ENCODE measurements at places on chromosomes 4 and X.

DNA sequence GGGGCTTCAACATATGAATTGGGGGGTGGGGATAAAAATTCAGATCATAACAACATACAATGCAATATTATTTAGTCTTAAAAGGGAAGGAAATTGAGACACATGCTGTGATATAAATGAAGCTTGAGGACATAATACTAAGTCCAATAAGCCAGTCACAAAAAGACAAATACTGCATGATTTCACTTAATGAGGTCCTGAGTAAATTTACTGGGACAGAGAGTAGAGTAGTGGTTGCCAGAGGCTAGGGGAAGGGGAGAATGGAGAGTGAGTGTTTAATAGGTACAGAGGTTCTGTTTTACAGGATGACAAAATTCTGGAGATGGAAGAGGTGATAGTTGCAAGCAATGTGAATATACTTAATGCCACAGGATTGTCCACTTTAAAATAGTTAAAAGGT is 89.2 kb upstream of the RAPGEF2 start:
- no peak for DNase-seq

GRCh38 chrX:119505945-119506344 is 37.7 kb downstream of the SLC25A5 start:
- no peak for DNase-seq

GRCh38 chr4:7365462-7366179 is 69.1 kb downstream of the PSAPL1 start:
- peak; percentile 74 for DNase-seq

GRCh38 chr4:85932500-85933290 is 427.2 kb downstream of the MAPK10 start:
- DNase-seq = no peak

- DNase-seq = no peak
These were observed 396.9 kb upstream of the NDST3 start for GRCh38 chr4:117637347-117637746.

GRCh38 chr4:182144626-182145333 is 98.4 kb upstream of the TENM3 start:
- DNase-seq = no peak

- no peak for DNase-seq
These were observed 126.0 kb downstream of the LDB2 start for GRCh38 chr4:16772366-16772850.

DNA sequence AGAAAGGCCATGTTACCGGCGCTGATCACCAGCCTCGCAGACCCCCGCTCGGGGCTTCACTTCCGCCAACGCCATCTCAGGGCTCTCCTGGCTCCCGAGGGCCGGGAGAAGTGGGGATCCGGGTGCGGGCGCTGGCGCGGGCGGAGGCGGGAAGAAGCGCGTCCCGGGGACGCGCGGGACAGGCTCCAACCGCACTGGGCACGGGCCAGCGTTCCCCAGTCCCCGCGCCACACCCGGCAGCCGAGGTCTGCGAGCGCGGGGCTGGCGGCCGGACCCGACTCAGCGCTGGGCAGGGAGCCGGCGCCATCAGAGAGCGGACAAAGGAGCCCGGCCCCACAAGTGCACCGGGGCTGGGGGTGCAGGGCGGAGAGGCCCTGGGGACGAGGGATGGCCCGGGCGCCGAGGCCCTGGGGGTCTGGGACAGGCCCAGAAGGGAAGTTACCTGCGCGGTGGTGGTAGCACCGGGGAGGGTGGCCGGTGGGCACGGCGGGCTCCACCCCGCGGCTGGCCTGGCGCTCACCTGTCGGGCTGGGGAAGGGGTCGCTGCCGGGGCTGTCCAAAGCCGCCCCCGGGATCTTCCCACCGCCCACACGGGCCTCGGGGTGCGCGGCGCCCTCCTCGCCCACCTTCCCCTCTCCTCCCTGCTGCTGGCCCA is 449 bp downstream of the CTPS2 start:
- no peak for DNase-seq

DNA sequence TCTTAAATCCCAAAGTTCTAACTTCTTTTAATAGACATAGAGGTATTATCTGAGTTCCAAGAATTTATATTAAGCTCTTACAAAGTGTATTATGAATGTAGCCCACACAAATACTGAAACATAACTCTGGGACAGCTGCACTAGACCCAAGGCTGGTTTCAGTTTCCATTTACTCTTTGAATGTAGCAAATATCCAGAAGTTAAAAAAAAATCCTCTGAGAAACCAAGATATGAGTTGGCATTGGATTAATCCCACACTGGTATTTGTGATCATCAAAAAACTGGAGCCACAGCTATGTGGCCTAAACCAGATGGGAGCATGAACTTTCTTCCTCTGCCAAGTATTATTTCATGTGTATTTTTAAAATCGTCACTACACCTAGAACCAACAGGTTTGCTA is 23.6 kb upstream of the SMPX start:
- no peak for DNase-seq
